ENCODE measurements at places on chromosomes 3 and 15.

- no peak for DNase-seq
Observed at GRCh38 chr3:175656461-175656860, 797.3 kb downstream of the NAALADL2 start.

DNA sequence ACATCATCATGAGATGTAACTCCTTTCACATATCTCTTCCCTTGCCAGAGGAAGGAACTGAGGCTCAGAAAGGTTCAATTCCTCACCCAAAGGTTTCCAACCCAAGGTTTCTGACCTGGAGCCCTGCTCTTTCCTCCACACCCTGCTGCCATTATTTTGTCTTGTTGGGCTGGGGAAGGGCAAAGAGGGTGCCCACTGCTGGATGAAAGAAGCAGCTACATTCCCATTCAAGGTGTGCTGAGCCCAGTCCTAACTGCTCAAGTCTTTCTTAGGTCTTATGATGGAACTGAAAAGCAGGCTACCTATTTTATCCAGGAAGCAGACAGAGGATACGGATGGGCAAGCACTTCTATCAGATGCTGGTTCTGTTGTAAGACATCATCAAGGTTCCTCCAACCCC is 258.0 kb upstream of the CTDSPL start:
- no peak for DNase-seq

GRCh38 chr3:102006812-102007485 is 157.6 kb downstream of the NFKBIZ start:
- DNase-seq = no peak

- no peak for DNase-seq
Observed at GRCh38 chr3:138938877-138939560, 7.9 kb downstream of the FOXL2 start.

All from iPS DF 19.7 (cell line).